NCI-H524 treated with DMSO at 0.1 percent for 48 hours (cell line): ENCODE measurements at places on chromosomes 12 and 14.

- DNase-seq = no peak
These were observed 904.3 kb downstream of the NRXN3 start for GRCh38 chr14:79074510-79074909.

DNA sequence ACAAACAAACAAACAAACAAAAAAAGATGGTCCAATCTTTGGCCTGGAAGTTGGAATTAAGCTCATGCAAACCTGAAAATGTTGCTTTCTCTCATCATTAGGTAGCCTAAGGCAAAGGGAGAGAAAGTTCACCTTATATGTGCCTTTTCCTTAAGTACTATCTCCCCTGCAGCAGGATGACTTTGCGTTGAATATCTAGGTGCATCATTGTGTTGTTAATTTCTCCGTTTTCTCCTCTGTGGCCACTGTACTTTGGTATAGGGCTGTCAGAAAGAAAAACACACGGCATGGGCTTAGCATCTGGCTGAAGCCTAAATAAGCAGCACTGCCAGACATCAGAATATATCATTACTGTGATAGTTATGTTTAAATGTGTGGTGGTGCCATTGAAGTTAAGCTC lies 345.5 kb downstream of the BCAT1 start:
- DNase-seq = no peak

GRCh38 chr12:6941782-6942181 lies 1.8 kb upstream of the RNU7-1 start:
- DNase-seq = no peak

DNA sequence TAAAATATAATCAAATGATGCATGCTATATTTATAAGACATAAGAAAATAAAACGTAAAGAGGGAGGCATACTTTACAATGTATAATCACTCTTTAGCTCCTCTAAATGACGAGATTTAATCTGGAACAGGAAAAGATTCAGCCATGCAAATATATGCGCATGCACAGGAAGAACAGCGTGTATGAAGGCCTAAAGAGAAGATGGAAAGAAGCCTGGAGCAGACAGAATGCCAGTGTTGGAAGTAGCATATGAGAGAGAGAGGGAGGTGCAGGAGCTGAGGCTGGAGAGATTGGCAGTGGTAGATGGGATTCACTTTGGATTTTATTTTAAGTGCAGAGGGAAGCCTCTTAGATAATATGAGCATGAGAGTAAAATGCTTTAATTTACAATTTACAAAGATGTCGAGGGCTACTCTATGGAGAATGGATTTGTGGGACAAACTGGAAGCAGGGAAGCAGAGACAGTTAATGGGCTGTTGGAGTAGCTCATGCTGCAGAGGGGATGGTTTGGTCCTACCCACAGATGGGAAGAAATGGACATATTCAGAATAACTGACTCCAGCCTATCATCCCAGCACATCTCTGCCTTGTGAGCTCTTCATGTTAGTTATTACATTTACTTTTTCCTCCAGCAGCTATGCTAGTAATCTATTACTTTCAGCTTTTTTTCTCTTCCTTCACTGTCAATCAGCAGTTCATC lies 411.1 kb downstream of the TMTC2 start:
- no peak for DNase-seq

DNA sequence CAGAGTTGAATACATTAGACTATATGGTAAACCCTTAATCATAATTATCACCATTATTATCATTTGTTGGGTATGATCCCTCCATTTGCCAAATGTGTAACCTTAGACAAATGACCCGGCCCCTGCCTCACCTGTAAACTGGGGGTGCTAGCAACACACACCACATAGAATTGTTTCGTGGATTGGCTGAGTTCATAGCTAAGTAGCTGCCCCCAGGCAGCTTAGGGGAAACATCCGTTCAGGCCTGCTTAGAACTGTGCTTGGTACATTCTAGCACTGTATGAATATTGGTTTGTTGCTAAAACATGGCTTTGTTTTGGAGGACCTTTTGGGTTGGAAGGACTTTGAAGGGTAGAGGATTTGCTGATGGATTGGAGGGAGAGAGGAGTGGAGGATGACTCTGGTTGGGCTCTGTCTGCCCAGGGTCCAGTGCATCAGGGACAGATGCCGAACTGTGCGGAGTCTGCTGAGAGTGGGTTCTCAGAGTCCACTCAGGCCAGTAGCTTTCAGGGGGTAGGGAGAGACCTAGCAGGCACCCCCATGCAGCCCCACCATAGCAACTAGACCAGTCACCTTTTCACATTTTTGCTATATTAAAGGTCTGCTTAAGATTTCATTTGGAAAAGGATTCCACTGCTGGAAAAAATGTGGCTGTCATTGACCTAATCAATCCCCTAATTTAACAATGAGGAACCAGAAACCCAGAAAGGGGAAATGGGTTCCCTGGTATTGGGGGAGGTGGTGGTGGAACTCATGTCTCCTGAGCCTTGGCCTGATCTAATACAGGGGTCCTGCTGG lies 2.2 kb downstream of the RIN3 start:
- DNase-seq = no peak

- no peak for DNase-seq
These were observed 461 bp downstream of the SLC8A3 start for GRCh38 chr14:70188322-70188658.

GRCh38 chr14:69996216-69996615 lies 117.0 kb downstream of the SMOC1 start:
- no peak for DNase-seq

- DNase-seq = peak; percentile 90
These were observed 792 bp upstream of the CHD4 start for GRCh38 chr12:6607751-6608591.

DNA sequence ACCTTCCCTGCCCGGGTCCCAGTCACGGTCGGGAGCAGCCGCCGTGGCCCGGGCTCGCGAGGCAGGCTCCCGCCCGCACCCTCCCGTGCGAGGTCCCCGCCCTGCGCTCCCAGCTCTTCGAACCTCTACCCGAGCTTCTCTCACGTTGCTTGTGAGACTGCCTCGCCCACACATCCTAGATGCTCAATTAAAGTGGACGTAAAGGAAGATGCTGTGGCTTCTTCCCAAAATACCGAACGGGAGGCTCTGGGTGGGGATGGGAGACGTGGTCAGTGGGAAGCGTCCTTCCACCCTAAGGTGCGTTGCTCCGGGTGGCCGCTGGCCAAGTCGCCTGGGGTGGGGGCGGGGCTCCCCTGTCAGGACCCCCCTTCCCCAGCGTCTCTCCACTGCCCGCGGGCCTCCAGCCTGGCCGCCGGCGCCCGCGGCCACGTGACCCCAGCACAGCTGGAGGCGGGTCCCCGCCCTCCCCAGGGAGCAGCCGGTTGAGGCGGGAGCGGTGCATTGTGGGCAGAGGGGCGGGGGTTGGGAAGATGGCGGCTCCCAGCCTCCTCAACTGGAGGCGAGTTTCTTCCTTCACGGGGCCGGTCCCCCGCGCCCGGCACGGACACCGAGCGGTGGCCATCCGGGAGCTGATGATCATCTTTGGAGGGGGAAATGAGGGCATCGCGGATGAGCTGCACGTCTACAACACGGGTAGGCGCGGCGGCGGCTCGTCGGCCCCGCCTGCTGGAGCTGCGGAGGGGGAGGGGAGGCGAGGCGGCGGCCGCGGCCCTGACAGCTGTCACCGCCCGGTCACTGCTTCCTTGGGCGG lies at the start of gene HCFC2:
Gene HCFC2, plus strand, starts transcription at position 501 of the 811 bp plus-strand sequence. Its CDS starts 30 bp downstream, at position 531.
- DNase-seq = peak; percentile 28

- no peak for DNase-seq
These were observed 69.5 kb downstream of the LRIG3 start for GRCh38 chr12:58850826-58851225.

- DNase-seq = no peak
These were observed 1073.6 kb downstream of the BCL11B start for GRCh38 chr14:98198385-98198784.

DNA sequence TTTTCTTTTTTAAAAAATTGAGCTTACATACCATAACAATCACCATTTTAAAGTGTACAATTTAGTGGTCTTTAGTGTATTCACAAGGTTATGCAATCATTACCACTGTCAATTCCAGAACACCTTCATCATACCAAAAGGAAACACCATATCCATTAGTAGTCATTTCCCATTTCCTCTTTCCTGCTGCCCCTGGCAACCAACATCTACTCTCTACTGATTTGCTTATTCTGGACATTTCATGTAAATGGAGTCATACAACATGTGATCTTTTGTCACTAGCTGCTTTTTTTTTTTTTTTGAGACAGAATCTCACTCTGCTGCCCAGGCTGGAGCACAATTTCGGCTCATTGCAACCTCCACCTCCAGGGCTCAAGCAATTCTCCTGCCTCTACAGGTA lies 66.8 kb upstream of the CFL2 start:
- DNase-seq = no peak
